ENCODE measurements at places on chromosomes 11 and 22.
A peak's percentile ranks its signal among the peaks of the same experiment; 100 is the strongest.

GRCh38 chr22:19571207-19571795 lies 47.1 kb upstream of the CLDN5 start:
- no peak for DNase-seq

DNA sequence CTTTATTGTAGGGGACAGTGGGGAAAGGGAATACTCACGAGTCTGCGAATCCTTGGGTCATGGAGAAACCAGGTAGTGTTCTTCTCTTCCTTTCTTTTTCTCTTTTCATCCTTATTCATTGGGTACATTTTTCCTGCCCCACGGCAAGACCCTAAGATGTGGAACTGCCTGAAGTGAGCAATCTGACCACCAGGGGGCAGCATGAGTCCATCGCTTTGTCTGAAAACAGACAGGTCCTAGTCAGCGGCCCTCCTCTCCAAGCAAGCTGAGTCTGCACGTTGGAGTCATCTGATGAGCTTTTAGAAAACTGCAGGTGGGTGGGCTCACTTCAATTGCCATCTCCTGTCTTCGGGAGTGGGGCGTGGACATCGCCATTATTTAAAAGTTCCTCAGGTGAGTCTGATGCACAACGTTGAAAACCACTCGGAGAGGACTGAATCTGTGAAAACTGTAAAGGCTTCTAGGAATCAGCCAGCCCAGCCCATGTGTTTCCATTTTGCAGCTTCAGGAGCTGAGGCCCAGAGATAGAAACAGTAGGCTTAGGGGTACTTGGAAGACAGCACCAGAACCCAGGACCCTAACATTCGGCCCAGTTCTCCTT lies 34.0 kb upstream of the FBXO3 start:
- DNase-seq, result peak; percentile 71

DNA sequence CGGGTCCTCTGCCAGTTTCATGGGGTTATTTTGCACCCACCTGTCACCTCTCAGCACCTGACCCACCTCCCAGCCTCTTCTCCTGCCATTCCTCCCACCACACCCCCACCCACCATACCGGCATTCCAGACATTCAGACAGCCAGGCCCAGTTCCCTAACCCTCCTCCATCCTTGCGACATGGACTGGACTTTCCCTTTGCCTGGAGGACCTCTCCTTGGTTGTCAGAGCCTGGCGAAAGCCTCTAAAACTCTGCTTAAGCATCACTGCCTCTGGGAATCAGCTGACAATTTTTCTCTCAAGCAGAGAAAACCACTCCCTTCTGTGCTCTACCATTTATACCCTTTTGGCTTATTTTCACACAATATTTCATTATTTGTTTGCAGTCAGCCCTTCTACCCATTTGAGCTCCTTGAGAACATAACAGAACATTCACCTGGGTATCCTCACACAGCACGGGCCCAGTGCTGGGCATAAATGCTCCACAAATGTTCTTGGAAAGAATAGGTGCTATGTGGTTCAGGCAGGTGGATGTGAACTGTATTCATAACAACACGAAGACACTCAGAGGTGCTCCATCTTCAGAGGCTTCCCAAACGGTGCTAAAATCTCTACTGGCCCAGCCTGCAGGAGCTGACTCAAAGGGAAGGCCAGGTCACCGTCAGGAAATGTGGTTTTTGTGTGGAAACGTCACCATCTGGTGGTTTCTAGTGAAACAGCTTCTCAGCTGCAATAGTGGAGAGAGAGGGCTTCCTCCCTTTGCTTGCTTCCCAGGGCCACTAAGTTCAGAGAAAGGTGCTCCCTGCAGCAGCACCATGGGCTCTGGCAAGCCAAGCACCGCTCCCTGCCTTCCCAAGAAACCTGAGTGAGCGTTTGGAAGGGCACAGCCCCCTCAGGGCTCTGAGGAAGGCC lies 10.4 kb downstream of the SPATA19 start:
- no peak for DNase-seq

DNA sequence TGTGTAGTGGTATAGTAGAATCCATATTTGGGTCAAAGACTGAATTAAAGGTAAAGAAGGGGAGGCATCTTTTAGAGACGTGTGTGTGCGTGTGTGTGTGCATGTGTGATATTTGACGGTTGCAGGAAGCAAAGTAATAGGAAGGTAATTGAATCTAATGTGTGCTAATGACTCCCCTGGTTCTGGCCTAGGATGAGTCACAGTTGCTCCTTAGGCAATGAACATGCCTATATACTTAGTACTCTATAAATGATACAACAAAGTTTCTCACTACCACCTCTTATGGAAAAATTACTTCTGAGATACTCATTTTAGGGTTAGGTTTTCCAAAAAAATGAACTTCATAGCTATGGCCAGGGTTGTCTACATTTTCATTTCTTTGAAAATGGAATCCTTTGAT lies 409.6 kb downstream of the GUCY1A2 start:
- DNase-seq, result no peak

DNA sequence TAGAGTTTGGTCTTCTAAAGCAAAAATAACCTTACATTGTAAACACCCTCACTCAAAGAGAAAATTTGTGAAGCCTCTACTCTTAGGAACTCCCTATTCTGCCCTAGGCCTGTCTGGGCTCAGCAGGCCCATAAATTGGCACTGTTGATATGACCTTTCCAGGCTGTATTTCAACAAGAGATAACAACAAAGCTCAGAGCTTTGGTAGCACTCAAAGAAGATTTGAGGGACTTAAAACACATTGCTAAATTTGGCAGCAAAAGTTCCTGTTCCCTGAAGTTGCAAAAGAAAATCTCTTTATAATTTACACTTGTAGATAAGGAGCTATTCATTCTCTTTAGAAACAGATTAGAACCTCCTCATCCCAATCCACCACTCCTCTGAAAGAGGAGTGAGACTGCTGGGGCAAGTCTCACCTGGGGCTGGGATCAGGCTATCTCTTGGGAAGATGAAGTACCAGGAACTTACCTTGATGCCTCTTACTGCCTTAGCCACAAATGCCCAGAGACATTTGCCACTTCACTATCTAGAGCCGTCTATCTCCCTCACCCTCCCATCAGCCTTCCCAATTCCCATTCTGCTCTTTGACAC lies 110.4 kb upstream of the AKIP1 start:
- DNase-seq, result no peak

DNA sequence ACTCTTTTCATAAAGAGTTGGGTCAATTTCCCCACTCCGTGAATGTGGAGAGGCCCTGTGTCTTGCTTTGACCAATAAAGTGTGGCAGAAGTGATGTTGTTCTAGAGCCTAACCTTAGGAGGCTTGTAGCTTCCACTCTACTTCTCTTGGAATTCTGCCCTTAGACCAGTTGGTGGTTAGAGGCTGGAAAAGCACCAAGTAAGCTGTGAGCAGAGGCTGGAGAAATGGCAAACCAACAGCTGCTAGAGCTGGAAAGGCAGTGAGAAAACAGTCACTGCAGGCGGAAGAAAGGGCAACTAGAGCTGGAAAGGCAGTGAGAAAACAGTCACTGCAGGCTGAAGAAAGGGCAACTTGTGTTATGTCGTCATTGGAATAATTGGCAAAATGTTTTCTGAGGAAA lies 29.8 kb upstream of the MSANTD2 start:
- no peak for DNase-seq

DNA sequence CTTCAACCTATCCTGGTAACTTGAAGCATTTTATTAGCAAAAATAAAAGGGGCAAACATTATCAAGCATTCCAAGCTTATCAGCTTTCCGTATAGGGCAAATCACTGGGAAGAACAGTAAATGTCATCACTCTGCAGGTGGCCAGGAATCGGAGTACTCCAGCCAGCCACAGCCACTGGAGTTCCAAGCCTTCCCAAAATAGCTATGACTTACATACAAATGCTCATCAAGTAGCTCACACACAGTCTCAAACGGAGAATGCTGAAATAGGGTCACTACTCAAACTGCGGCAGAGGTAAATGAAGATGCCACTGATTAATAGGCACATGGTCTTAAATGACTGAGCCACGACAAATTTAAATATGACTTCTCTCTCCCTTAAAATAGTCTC lies 2.1 kb downstream of the USP28 start:
- DNase-seq, result no peak

DNA sequence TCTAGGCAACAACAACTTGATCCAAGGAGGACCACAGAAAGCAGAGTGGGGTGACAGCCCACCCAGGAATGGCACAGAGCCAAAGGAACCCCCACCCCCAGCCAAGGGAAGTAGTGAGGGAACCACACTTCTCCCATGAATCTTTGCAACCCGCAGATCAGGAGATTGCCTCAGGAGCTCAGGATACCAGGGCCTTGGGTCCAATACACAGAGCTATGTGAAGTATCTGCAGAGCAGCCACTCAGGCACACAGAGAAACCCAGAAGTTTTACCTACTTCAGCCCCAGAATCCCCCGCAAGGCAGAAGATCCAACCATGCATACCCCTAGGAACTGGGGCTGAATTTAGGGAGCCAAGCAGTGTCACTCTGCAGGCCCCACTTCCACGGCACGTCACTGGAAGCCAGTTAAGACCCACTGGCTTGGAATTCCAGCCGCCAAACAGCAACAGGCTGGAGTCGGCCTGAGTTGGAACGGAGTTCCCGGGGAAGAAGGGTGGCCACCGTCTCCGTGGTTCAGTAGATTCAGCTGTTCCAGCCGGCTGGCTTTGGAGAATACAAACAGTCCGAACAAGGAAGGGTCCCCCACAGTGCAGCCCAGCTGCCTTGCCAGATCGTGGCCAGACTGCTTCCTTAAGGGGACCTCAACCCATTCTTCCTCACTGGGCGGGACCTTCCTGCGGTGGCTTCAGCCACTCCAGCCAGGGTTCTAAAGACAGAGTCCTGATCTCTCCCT lies 174.1 kb downstream of the TTC28 start:
- no peak for DNase-seq

- DNase-seq, result no peak
Measured at GRCh38 chr11:126878913-126879482, 121.6 kb downstream of the KIRREL3 start.

- DNase-seq, result no peak
Measured at GRCh38 chr22:49793296-49793695, 34.4 kb downstream of the BRD1 start.

- DNase-seq, result no peak
Measured at GRCh38 chr11:72353861-72354260, 80.5 kb downstream of the CLPB start.

- DNase-seq, result no peak
Measured at GRCh38 chr11:10857459-10857708, 469 bp downstream of the ZBED5 start.

GRCh38 chr22:19149047-19149883 lies 827 bp downstream of the GSC2 start:
- no peak for DNase-seq

DNA sequence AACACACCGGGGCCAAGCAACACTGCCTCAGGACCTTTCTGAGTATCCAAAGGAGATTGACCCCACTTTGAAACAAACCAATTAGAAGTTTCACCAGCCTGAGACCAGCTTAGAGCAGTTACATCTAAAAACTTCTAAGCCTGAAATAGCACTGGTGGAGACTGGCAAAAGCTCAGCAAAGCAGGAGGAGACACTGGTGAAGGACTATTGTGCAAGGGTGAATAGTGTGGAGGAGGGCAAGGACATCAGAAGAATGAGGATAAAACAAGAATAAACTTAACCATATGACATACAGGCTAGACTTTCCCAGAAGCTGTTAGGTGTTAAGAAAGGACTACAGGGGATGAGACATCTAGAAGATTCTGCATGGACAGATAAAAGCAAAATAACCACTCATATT lies 152.4 kb downstream of the FCHSD2 start:
- no peak for DNase-seq

Data from activated T-helper 1 cell treated with Interleukin-2 at 50 U/mL for 16 hours (primary cell).